Islet precursor cell (in vitro differentiated cells): ENCODE measurements at places on chromosomes 6 and 20.

- no peak for DNase-seq
Observed at GRCh38 chr6:79149884-79150283, 71.8 kb upstream of the PHIP start.

DNA sequence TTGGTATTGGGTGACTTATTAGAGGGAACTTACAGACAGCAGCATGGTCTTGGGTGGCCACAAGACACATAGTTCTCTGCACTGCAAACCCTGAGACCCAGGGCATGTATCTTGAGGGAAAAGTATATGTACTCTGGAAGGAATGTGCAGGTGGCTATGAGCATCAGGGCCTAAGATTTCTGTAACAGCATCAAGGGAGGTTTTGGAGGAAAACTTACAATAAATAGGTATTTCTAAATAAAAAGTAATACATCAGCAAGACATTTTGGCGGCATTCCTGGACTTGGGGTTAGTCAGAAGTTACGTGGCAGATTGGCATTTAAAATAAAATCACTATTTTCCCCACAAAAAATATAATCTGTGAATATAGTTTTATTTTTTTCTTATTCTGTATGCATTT is 8.0 kb upstream of the STX7 start:
- no peak for DNase-seq

- peak; percentile 75 for DNase-seq
Observed at GRCh38 chr6:14799928-14800327, 445.9 kb upstream of the JARID2 start.

DNA sequence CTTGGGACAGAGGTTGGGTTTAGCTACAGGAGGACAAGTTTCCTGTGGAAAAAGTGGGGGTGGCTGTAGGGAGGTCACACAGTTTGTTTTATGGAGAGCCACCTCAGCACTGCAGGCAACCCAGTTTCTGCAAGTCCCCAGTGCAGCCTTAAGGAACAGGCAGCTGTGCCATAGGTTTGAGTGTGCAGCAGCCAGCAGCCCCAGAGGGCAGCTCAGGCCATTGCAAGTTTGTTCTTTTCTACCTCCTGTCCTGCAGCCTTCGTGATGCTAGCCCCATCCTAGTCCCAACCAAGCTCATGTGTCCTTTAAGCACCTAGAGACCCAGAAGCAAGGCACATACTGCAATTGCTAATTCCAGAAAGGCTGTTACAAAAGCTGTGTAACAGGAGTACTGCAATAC is 58.8 kb downstream of the ZBTB9 start:
- no peak for DNase-seq

DNA sequence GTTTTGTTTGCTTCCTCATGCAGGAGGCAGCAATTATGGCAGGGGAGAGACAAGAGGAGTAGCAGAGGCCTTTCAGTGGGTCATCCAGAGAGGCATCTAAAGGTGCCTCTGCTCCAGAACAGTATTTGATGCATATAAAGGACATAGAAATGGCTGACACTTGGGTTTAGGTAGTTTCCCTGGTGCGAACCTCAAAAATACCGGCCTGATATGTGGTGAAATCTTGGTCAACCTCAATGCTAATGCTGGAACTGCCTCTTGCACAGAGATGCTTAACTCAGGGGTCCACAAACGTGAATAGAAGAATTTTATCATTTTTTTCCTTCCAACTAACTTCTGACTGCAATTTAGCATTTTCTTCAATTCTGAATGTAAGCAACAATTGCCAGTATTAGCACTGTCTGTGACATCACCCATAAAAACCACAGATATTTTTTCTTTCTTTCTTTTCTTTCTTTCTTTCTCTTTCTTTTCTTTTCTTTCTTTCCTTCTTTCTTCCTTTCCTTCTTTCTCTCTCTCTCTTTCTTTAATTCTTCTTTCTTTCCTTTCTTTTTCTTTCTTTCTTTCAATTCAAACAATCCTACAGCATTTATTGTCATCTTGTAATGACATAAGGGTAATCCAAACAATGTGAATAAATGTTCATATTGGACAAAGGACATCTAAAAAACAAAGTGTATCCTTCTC is 180.0 kb upstream of the UST start:
- no peak for DNase-seq

DNA sequence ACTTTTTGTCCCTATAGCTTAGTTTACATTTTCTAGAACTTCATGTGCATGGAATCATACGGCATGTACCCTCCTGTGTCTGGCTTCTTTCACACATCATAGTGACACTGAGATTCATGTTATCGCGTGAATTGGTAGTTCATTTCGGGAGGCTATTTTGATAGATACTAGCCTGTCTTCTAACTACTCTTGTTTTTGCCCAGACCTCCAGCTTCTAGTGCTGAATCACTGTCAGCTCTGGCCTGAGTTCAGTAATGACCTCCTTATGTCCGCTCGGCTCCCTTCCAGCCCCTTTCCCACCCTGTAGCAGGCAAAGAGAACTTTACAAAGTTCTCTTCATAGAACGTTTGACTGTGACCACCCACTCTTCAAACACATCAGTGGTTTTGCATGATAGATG is 14.1 kb downstream of the MYBL2 start:
- DNase-seq = no peak

GRCh38 chr6:81054036-81054435 is 698.4 kb downstream of the TENT5A start:
- DNase-seq = no peak

- no peak for DNase-seq
Observed at GRCh38 chr6:69022993-69023392, 387.9 kb downstream of the ADGRB3 start.
